ENCODE measurements at places on chromosomes 12 and 14.

- DNase-seq, result no peak
Observed at GRCh38 chr14:39043352-39043943, 59.6 kb downstream of the SEC23A start.

DNA sequence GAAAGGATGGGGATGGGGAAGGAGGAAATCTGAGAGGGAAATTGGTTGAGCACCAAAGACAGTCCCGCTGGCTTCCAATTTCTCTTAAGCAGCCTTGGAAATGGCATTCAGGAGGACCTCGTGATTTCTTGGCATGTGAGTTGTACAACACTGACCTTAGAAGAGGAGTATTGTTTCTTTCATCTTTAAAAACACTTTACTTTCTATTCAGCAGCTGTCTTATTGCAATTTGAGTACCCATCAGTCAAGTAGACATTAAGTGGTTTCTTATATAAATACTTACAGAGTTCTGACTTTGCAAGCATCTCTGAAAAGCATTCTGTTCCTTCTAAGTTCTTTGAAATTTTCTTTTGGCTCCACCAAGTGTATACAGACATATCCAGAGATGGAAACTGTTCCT is 83.2 kb downstream of the LMNTD1 start:
- DNase-seq, result no peak

GRCh38 chr14:103960457-103961055 is 18.2 kb upstream of the RD3L start:
- no peak for DNase-seq

DNA sequence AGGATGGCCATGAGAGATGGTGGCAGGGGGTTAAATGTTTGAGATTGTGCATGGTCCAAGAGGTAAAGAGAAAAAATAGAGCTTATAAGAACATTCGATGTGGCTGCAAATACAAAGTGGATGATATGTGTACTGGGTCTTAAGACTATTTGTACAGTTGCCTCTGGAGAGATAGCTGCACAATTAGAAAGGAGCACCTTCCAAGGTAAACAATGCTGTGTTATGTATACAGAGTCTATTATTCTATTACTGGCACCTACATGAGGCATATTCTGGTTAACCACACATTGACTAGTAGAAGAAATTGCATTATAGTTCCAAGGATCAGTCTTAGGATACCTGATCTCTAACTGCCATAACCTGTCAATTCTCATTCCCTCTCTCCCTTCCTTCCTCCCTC is 238.0 kb upstream of the FOXN3 start:
- DNase-seq, result no peak

DNA sequence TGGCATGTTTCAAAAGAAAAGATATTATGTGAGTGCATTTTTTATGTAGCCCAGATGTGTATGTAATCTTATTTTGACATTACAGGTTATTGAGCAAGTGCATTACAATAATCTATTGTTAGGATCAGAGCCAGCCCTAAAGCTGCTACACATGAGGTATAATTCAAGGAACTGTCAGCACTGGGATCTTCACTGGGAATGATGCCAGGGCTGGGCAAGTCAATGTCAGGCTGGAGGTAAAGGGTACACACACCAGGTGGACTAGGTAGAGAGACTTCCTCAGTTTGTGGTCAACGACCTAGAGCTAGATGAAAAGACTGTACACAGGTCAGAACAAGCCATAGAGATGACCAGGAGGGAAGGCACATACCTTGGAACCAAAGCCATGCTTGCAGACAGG is 15.4 kb downstream of the TRIM9 start:
- DNase-seq, result no peak

DNA sequence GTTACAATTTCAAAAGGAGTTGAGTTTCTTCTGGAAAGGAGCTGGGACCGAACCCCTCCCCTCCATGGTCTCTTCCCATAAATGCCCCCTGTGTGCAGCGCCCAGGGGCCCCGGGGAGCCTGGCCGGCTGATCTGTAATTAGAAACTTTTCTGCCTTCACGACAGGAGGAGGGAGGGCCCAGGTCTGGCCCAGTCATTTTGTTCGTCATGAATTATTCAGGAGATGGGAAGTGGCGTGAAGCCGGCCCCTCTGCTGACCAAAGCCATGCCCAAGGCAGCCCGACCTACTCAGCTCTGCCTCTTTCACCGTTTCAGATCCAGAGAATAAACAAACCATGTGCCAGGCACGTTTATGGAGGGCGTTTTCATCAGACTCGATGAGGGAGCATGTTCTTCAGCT is 33.3 kb upstream of the MSI1 start:
- DNase-seq, result no peak

Measured in activated T-cell treated with anti-CD3 and anti-CD28 coated beads, Interleukin-2, amount 50 U/mL, for 4 hours (primary cell).